ENCODE measurements at places on chromosomes 2 and 18. TPM values are rescaled to one million over a fixed set of nuclear protein-coding genes. Genes with fewer than 3 reads are reported as not detected.

The SERPINB2 gene
- 0.65 TPM for total RNA-seq

The PRKAG3 gene
- not detected for total RNA-seq

The LONRF2 gene
- total RNA-seq = not detected

The TCF4 gene
- 552 TPM for total RNA-seq

The EPAS1 gene
- 392 TPM for total RNA-seq

The IL36G gene
- total RNA-seq = not detected

The LOXHD1 gene
- not detected for total RNA-seq

The CYTIP gene
- not detected for total RNA-seq

The GCG gene
- total RNA-seq = not detected

The RABL2A gene
- total RNA-seq = 9.8 TPM

The GAREM2 gene
- total RNA-seq = 1.5 TPM

The CHAC2 gene
- 6.9 TPM for total RNA-seq

The DSG2 gene
- total RNA-seq = 0.19 TPM

The RGPD4 gene
- not detected for total RNA-seq

The SP100 gene
- total RNA-seq = 179 TPM

The SS18 gene
- total RNA-seq = 96.7 TPM

The NT5C1B gene
- total RNA-seq = not detected

The SERPINB11 gene
- not detected for total RNA-seq

The DSC1 gene
- total RNA-seq = not detected

Measured in vein endothelial cell (primary cell).